ENCODE measurements at places on chromosomes 16 and 17.

GRCh38 chr16:4682616-4683254 lies 10.6 kb upstream of the NUDT16L1 start:
- peak; percentile 27 for DNase-seq

DNA sequence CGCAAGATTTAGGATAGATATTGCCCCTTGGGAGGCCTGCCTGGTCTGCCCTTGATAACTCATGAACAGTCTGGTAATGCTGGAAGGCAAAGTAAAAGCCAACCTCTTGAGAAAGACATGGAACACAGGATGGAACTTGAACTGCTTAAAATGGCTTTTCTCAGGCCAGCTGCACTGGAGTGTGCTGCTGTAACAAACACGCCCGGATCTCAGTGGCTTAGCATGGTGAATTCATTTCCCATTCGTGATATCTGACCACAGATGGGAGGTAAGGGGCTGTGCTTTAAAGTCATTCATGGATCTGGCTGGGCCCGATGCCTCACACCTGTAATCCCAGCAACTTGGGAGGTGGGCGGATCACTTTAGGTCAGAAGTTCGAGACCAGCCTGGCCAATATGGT lies 113.2 kb downstream of the WWOX start:
- DNase-seq = no peak

GRCh38 chr16:56814537-56815432 lies 50.2 kb upstream of the SLC12A3 start:
- no peak for DNase-seq

DNA sequence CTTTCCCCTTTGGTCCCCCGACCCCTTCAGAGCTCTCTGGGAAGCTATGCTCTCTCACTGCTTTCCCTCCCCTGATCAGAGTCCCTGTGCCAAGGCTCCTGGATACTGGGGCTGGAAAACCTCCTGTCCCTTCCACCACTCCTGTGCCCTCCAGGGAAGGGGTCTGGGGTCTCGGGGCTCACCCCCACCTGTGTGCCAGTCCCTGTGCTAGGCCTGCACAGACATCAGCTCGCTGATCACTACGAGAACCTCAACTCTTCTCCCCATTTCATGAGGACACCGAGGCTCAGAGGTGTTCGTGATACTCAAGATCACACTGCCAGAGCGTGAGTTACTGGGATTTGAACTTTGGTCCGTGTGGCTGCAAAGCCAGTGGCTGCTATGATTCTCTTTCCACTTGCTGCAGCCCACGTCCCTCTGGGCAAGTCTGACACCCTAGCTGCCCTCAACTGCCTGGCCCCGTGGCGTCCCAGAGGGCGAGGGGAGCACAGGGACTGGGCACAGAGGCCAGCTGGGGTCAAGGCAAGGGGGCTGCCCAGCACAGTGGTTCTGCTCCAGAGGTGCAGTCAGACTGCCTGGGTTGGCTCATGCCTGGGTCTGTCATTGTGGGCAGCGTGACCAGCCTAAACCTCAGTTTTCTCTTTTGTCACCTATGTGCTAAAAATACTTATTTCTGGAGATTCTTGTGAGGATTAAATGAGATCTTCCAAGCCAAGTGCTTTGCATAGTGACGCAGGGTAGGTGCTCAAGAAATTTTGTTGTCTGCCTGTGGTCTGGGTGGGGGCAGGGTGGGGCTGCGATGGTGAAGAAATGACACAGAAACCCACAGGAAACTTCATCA lies 43.8 kb upstream of the TOB1 start:
- no peak for DNase-seq

GRCh38 chr17:83193336-83194185 lies 114.2 kb downstream of the METRNL start:
- no peak for DNase-seq

- no peak for DNase-seq
Observed at GRCh38 chr17:35531160-35531559, 6.3 kb downstream of the SLFN12L start.

GRCh38 chr17:11554542-11554941 lies 43.7 kb upstream of the DNAH9 start:
- DNase-seq = no peak
